SW 1271 (cell line): ENCODE measurements at places on chromosomes 12 and 14.

- DNase-seq, result no peak
These were observed 911 bp upstream of the SCNN1A start for GRCh38 chr12:6376079-6376869.

DNA sequence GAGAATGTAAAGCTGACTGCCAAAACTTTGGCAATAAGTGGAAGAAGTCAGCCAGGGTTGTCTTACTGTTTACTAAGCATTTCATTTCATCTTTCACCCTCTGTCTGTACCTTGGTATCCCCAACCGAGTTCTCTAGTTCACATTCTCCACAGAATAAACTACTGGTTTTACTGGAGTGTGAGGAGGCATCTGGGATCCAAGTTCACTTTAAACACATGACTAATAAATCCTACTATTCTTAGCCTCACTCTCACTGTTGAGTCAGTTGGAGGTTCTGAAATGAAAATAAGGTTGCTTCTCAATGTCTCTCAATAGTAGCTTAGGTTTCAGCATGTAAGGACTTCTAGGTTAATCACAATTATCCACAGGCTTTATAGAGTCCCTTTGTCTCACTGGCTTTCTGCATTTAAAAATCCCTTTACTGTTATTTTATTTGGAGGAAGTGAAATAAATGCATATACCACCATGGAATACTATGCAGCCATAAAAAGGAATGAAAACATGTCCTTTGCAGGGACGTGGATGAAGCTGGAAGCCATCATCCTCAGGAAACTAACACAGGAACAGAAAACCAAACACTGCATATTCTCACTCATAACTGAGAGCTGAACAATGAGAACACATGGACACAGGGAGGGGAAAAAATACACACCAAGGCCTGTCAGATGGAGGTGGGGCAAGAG, 95.8 kb downstream of the EPS8 start:
- no peak for DNase-seq

- DNase-seq, result no peak
These were observed 230.1 kb upstream of the PLXNC1 start for GRCh38 chr12:93918262-93918661.

DNA sequence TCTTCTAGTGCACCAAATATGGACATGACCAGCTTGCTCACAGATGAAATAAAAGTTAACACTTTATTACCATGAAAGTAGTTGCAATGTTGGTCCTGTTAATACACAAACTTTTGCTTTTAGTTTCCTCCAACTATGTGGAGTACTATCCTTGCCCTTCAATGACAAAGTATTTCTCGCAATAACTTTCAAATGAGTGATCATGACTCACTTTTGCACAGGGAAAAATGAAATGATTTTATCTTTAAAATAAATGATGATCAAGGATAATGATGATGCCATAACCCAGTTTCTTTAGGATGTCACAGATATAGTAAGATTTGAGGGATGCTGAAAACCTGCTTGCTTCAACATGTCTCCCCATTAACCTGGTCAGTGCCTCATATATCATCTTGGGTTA, 254.0 kb upstream of the KITLG start:
- DNase-seq, result no peak

- DNase-seq, result no peak
These were observed 345.7 kb upstream of the SFSWAP start for GRCh38 chr12:131364903-131365820.
